ENCODE measurements at places on chromosomes 6 and 20. TPM values are rescaled to one million over a fixed set of nuclear protein-coding genes. Genes with fewer than 3 reads are reported as not detected.

The GPX5 gene
- total RNA-seq: not detected

The APOBEC2 gene
- total RNA-seq: not detected

The ACTL10 gene
- total RNA-seq: 0.18 TPM

DNA sequence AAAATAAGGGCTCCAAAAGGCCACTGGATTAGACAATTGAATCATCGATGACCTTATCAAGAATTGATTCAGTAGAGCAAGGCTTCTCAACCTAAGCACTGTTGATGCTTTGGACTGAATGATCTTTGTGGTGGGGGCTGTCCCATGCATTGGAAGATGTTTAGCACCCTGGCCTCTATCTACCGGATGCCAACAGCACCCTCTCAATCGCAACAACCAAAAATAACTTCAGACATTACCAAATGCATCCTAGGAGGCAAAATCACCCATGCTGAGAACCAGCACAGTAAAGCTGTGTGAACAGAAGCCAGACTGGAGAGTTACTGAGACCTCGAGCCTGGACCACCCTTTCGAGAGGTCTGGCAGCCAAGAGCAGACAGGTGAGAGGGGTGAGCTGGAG lies 67.5 kb downstream of the TBC1D7 start:
- no peaks in the 10 kb centered on the region for H3K36me3 ChIP-seq
- no peaks in the 10 kb centered on the region for H3K4me1 ChIP-seq
- peaks cover 9% of the 10 kb centered on the region for H3K27me3 ChIP-seq
- H3K27ac ChIP-seq: no peak overlapping the region
- H3K4me3 ChIP-seq: no peak overlapping the region

DNA sequence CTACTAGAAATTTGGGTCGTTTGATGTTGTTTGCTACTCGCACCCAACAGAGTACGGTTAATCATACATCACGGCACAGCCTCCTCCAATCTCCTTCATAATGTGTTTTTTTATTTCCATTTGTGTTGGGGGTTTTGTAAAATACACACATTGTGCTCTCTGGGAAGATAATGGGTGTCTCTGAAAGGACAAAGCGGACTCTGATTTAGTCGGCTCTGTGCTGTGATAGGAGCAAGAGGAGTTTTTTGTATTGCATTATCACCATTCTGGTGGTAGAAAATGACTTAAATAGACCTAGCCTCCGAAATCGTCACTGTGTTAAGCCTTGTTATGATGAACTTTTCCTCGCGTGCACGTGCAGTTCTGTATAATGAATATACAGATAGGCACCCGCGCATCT lies 196.3 kb downstream of the CDH4 start:
- no peak overlapping the region for H3K27ac ChIP-seq
- DNase-seq: no peak
- H3K4me1 ChIP-seq: no peaks in the 10 kb centered on the region
- H3K27me3 ChIP-seq: peaks cover 2% of the 10 kb centered on the region

GRCh38 chr6:68054756-68055155 lies 580.3 kb upstream of the ADGRB3 start:
- no peak overlapping the region for H3K4me3 ChIP-seq
- no peaks in the 10 kb centered on the region for H3K4me1 ChIP-seq
- no peak overlapping the region for H3K27ac ChIP-seq
- DNase-seq: no peak

GRCh38 chr6:125094563-125094962 lies 59.0 kb upstream of the TPD52L1 start:
- peak; percentile 82 for DNase-seq
- no peak overlapping the region for H3K27ac ChIP-seq
- H3K4me1 ChIP-seq: peaks cover 15% of the 10 kb centered on the region

DNA sequence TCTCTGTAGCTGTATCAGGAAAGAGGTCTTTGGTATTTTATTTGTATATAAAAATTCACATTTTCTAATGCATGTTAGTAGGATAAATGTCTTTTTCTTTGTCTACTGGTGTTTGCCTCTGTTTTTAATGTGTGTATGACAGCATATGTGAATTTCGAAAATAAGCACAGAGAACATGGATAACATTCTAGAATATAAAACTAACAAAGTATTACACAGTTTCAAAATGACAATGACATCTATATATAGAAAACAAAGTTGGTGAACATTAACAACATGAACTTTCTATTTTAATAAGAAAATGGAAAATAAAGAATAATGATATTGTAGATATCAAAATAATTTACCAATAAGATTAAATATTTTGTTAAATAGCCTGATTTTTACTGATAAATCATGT lies 608.0 kb downstream of the COL12A1 start:
- H3K27me3 ChIP-seq: no peaks in the 10 kb centered on the region
- H3K4me1 ChIP-seq: no peaks in the 10 kb centered on the region
- no peak overlapping the region for H3K27ac ChIP-seq
- DNase-seq: no peak

GRCh38 chr6:38503960-38504682 lies 135.6 kb downstream of the BTBD9 start:
- no peak for DNase-seq
- no peak overlapping the region for H3K4me3 ChIP-seq
- H3K36me3 ChIP-seq: no peaks in the 10 kb centered on the region
- peaks cover 5% of the 10 kb centered on the region for H3K4me1 ChIP-seq

- DNase-seq: peak; percentile 43
- H3K4me1 ChIP-seq: peaks cover 30% of the 10 kb centered on the region
- peaks cover 3% of the 10 kb centered on the region for H3K36me3 ChIP-seq
- no peaks in the 10 kb centered on the region for H3K27me3 ChIP-seq
Measured at GRCh38 chr6:53530346-53530745, 14.6 kb downstream of the GCLC start.

All from IMR-90 (cell line).